ENCODE measurements at places on chromosomes 1 and 21. TPM values are rescaled to one million over a fixed set of nuclear protein-coding genes. Genes with fewer than 3 reads are reported as not detected.

- H3K36me3 ChIP-seq, result no peaks in the 10 kb centered on the region
- H3K27me3 ChIP-seq, result no peaks in the 10 kb centered on the region
- H3K27ac ChIP-seq, result peak overlapping the region; percentile 63
Observed at GRCh38 chr1:76083189-76083588, 8.6 kb downstream of the ST6GALNAC3 start.

DNA sequence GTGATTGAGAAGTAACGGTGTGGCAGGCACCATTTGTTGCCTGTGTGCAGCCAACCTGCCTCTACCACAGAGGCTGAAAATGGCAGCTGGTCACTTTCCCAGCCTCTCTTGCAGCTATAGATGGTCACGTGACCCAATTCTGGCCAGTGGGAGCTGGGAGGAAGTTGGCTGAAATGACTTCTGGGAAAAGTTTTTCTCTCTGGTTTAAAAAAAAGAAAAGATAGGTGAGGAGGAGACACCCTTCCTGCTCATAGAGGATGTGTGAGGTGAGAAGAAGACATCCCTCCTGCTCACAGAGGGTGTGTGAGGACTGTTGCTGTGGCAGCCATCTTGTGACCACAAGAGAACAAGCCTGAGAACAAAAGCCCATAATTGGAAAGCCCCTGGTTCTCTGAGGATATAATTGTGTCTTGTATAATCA lies 122.8 kb downstream of the SYF2 start:
- no peak for DNase-seq
- H3K4me1 ChIP-seq, result peaks cover 6% of the 10 kb centered on the region
- peaks cover 10% of the 10 kb centered on the region for H3K27me3 ChIP-seq
- no peak overlapping the region for H3K27ac ChIP-seq
- no peaks in the 10 kb centered on the region for H3K36me3 ChIP-seq
- H3K4me3 ChIP-seq, result no peak overlapping the region

The PPOX gene
- total RNA-seq, result 48.9 TPM

DNA sequence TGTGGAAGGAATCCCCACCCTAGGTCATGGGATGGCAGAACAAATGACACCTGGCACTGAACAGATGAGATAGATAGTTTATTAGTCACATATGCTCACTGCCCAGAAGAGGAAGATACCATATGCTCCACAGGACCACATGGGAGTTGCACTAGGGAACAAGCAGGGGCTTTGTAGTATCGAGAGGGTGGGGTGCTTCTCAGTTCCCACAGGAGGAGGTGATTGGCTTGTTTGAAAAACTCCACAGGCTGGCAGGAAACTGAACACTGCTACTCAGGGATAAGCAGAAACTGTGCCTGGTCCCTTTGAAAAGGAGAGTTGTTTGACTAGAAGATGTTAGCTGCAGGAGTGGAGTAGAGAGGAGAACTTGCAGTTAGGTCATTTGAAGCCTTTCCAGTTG lies 31.9 kb upstream of the RXRG start:
- no peak for DNase-seq
- no peaks in the 10 kb centered on the region for H3K36me3 ChIP-seq
- H3K4me3 ChIP-seq, result no peak overlapping the region
- no peaks in the 10 kb centered on the region for H3K4me1 ChIP-seq
- peaks cover 8% of the 10 kb centered on the region for H3K27me3 ChIP-seq
- H3K27ac ChIP-seq, result no peak overlapping the region

GRCh38 chr1:176567190-176567794 lies 104.3 kb downstream of the PAPPA2 start:
- no peak overlapping the region for H3K27ac ChIP-seq
- H3K36me3 ChIP-seq, result no peaks in the 10 kb centered on the region
- no peak overlapping the region for H3K4me3 ChIP-seq
- peaks cover 3% of the 10 kb centered on the region for H3K27me3 ChIP-seq
- no peaks in the 10 kb centered on the region for H3K4me1 ChIP-seq

The IGSF21 gene
- not detected for total RNA-seq

DNA sequence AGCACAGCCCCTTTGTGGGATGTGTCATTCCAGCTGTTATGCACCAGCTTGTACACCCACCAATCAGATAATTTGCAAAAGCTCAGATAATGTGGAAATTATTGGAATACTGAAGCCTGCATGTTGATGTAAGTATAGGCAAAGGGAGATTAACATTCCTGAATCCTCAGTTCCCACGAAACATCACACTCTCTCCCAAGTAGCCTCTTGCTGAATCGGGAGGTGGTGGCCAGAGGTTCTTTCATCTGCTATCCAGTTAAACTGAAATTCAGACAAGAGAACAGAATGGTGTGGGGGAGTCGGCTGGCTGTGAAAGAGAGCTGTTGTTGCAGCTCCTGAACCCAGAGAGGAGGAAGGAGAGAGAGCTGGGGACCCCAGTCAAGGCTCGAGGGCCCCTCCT lies 170.9 kb downstream of the ZBTB18 start:
- H3K36me3 ChIP-seq, result no peaks in the 10 kb centered on the region
- H3K4me1 ChIP-seq, result peaks cover 35% of the 10 kb centered on the region
- H3K27ac ChIP-seq, result peak overlapping the region; percentile 89
- no peak overlapping the region for H3K4me3 ChIP-seq

- H3K27me3 ChIP-seq, result peaks cover 33% of the 10 kb centered on the region
- DNase-seq, result no peak
- H3K36me3 ChIP-seq, result no peaks in the 10 kb centered on the region
Observed at GRCh38 chr1:13494025-13494424, 19.8 kb downstream of the LRRC38 start.

The VPS13D gene
- 77.4 TPM for total RNA-seq

DNA sequence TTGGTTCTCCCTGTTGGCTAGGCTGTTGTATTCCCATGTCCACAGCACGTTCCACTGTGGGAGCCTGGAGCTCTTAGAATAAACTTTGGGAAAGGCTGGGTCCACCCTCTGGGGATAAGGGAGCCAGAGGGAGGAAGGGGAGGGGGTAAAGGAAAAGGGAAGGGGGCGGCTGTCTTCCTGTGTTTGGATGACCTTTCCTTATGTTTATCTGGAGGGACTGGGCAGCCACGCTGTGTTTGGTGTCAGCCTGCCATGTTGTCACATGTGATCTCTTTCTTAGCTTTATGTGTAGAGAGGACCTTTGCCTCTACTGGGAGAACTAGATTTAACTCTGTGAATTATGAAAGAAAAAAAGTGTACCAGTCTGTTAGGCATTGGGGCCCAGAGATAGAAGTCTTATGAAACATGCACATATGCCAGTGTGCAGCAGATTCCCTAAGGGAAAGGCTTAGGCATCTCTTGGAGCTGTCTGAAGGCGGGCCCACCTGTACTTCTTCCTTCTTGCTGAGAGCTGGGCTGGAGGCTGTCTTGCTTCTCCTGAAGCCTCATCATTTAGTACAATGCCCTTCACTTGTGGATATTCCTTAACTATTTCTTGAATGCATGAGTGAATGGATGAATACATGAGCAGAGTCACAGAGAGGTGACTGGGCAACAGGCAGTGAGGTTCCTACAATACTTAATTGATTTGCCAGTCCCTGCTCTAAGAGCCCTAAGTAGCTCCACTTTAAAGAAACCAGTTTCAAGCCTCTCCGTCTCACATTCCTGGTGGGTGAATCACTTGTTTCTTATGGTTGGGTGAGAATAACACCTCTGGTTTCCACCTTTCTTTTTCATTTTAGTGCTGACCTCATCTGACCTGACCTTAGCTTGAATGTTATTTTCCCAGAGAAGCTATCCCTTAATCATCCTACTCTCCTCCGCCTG lies 62.5 kb upstream of the ARHGAP29 start:
- H3K36me3 ChIP-seq, result no peaks in the 10 kb centered on the region

GRCh38 chr1:35586808-35587207 lies 13.7 kb downstream of the TFAP2E start:
- no peaks in the 10 kb centered on the region for H3K27me3 ChIP-seq
- peaks cover 4% of the 10 kb centered on the region for H3K36me3 ChIP-seq
- no peak overlapping the region for H3K4me3 ChIP-seq

- peaks cover 4% of the 10 kb centered on the region for H3K4me1 ChIP-seq
- H3K36me3 ChIP-seq, result peaks cover 4% of the 10 kb centered on the region
- H3K27me3 ChIP-seq, result no peaks in the 10 kb centered on the region
- no peak overlapping the region for H3K4me3 ChIP-seq
Observed at GRCh38 chr1:168320800-168321450, 40.2 kb downstream of the TBX19 start.

- H3K27me3 ChIP-seq, result peaks cover 77% of the 10 kb centered on the region
- no peak overlapping the region for H3K27ac ChIP-seq
- peaks cover 28% of the 10 kb centered on the region for H3K4me1 ChIP-seq
- no peaks in the 10 kb centered on the region for H3K36me3 ChIP-seq
Observed at GRCh38 chr1:108045460-108045859, 80.5 kb upstream of the VAV3 start.

The YIPF1 gene
- total RNA-seq, result 30.2 TPM

DNA sequence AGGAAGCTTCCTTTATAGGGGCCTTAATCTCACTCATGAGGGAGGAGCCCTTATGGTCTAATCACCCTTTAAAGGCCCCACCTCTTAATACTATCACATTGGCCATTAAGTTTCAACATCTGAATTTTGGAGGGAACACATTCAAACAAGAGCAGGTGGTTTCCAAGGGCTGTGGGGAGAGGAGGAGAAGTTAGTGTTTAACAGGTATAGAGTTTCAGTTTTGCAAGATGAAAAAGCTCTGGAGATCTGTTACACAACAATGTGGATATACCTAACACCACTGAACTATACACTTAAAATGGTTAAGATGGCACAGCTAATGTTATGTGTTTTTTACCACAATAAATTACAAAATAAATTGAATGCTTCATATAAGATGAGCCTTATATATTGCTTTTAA lies 113.4 kb upstream of the DNAH14 start:
- H3K4me3 ChIP-seq, result no peak overlapping the region
- H3K36me3 ChIP-seq, result no peaks in the 10 kb centered on the region
- H3K27ac ChIP-seq, result no peak overlapping the region
- no peaks in the 10 kb centered on the region for H3K4me1 ChIP-seq

GRCh38 chr1:169048043-169048442 lies 58.4 kb upstream of the ATP1B1 start:
- H3K27me3 ChIP-seq, result no peaks in the 10 kb centered on the region
- H3K4me3 ChIP-seq, result no peak overlapping the region
- DNase-seq, result no peak

DNA sequence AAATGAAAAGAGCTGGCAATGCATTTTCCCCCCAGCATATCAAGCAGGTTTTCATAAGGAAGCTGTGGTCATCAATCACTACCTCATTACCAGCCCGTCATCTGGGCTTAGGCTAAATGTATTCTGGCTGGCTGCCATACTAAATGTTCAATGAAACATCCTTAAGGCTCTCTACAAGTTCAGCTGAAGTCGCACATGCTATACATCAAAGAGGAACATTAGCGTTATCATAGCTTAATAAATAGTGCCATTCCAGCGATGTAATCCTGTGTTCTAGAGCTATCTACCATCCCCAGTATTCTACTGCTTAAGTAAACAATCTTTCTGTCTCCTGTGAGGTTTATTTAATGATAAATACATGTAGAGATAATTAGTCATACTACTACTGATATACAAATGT lies 288.8 kb downstream of the DPYD start:
- H3K27ac ChIP-seq, result peak overlapping the region; percentile 44
- peaks cover 46% of the 10 kb centered on the region for H3K4me1 ChIP-seq
- DNase-seq, result peak; percentile 62

The CDC42BPA gene
- total RNA-seq, result 36.8 TPM

DNA sequence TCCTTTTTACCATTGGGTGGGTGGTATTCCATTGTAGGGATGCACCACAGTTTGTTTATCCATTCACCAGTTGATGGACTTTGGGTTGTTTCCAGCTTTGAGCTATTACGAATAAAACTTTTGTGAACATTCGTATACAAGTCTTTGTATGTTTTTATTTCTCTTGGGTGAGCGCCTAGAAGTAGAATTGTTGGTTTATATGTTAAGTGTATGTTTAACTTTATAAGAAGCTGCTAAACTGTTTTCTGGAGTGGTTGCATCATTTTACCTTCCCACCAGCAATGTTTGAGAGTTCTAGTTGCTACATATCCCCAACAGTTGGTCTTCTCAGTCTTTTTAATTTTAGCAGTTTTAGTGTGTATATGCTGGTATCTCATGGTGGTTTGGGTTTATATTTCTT lies 132.5 kb downstream of the PEX14 start:
- H3K4me1 ChIP-seq, result peaks cover 8% of the 10 kb centered on the region
- H3K36me3 ChIP-seq, result peaks cover 21% of the 10 kb centered on the region
- no peak overlapping the region for H3K27ac ChIP-seq
- H3K4me3 ChIP-seq, result no peak overlapping the region

DNA sequence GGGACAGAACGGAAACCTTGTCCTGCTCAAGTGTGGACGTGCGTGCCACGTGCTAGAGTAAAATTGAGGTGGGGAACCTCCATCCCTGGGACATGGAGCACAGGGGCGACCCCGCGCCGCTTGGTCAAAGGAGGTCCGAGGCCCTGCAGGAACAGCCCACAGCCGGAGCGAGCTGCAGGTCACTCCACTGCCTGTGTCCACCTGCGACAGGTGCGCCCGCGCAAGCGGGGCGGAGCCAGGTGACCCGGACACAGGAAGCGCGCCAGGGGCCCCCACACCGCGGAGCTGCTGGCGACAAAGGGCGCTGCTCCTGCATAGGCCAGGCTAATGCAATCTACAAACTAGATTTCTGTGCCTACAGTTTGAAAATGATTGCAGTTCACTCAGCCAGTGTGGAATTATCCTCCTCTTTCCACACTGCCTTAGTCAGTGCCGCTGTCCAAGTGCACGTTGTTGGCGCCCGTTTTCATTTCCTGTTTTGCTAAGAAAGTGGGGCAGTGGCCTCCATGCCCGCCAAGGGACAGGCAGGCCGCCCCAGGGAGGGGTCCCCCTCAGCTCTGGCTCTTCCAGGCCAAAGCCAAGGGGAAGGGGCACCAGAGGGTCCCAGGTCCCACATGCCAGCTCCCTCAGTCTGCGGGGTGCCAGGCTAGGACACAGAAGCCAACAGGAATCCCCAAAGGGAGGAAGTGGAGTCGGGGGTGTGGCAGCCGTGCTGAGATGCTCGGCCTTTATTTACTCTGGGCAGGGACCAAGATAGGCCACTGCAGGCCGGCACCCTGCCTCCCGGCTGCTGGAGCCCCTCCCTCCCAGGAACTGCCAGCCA lies 4.3 kb upstream of the NADK start:
- peaks cover 9% of the 10 kb centered on the region for H3K4me1 ChIP-seq
- no peaks in the 10 kb centered on the region for H3K27me3 ChIP-seq
- DNase-seq, result no peak

DNA sequence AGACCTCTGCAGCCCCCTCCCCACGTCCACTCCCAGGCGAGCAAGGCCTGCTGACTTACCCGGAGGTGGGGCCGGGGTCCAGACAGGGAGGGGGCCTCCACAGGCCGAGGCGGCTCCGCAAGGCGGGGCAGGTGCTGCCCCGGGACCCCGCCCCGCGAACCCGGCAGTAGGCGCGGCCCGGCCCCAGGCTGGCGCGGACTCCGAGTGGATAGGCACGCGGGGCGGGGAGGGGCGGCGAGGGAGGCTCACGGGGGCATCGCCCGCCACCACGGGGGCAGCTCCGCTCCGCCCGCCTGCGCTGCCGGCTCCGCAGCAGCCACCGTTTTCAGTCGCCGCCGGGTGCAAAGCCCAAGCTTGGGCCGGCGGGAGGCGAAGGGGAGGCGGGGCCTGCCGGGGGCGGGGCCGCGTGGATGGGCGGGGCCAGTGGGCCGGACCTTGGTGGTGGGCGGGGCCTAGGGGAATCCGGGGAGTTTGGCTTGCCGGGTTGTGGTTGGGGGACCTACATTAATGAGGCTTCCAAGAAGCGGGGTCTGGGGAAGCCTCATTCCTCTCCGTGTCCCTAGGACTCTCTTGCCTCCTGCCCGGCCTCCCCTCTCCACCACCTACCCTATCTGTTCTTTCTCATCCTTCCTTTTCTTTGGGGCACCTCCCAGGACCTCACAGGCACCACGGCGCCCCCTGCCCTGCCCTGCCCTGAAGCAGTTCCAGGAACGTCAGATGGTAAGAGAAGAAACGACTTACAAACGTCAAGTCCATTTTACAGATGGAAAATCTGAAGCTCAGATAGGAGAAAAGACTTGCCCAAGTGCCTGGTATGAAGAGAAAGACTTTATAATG lies at the start of gene RIMS3:
RIMS3 (minus strand) TSS at position 348 of the 837 bp plus-strand sequence. CDS start 23,757 bp downstream, outside the sequence.
- H3K4me3 ChIP-seq, result peak within 1 kb of the TSS; percentile 81
- no peaks in the 10 kb centered on the region for H3K36me3 ChIP-seq
- peaks cover 23% of the 10 kb centered on the region for H3K4me1 ChIP-seq

All from mesothelial cell of epicardium (in vitro differentiated cells).